ENCODE measurements at places on chromosomes 3 and 15. TPM values are rescaled to one million over a fixed set of nuclear protein-coding genes. Genes with fewer than 3 reads are reported as not detected.

DNA sequence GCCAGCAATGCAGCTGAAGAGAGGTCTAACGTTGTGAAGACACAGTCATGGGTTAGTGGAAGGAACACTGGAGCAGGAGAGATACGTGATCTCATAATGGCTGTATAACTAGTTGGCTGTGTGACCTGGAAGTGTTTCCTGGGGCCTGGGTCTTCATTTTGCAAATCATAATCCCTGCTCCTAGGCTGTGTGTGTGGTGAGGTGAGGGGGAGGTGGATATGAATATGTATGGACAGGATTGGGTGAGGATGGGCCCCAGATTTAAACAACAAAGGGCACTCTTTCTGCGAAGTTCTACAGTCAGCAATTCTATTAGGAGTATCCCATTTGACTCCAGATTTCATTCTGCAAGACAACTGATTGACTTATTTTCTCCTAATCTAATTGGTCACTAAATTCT lies 41.3 kb downstream of the ANKRD28 start:
- DNase-seq = no peak

Gene ISLR2
- polyA plus RNA-seq = 0.25 TPM

DNA sequence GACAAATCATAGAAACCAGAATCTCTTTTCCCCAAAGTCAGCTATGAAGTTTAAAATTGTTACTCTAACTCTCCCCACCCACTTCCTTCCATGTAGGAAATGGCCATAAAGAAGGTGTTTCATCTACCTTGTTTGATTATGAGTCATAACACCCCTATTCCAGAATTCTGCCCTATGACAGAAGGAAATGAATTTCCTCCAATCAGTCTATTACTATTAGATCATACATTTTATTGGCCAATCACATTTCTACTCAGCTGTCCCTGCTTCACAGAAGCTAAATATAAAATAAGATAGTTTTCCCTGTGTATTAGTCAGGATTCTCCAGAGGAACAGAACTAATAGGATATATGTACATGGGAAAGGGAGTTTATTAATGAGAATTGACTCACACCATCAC lies 102.1 kb downstream of the TGFBR2 start:
- no peak for DNase-seq

DNA sequence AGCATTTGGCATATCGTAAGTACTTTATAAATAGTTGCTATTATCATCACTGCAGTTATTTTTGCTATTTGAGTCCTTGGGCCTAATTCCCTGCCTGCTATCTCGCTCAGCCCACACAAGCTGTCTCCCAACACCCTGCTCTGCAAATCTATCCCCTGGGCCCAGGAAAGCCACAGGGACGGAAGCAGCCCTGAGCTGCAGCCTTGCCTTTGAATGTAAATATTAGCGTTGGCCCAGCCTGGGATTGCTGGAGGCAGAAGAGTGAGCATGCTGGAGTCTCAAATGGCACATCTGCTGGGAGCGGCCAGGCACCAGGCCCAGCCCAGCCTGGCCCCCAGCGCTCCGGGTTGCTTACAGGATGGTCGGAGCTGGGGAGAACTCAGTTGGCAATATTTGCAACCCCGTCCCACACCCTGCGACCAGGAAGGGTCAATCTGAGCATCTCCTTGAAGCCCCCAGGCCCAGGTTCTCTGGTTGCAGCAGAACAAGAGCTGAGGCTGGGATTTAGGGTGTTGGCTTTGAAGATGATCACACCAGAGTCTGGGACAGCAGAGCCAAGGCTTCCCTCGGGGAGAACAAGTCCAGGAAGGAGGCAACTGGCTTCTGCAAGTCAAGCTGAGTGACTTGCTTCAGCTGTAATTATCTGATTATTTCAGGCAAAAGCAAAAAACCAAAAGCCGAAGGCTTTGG lies 529.6 kb downstream of the SHQ1 start:
- DNase-seq = no peak

Gene ITIH1
- not detected for polyA plus RNA-seq

Gene WDR5B
- polyA plus RNA-seq = 5.9 TPM

DNA sequence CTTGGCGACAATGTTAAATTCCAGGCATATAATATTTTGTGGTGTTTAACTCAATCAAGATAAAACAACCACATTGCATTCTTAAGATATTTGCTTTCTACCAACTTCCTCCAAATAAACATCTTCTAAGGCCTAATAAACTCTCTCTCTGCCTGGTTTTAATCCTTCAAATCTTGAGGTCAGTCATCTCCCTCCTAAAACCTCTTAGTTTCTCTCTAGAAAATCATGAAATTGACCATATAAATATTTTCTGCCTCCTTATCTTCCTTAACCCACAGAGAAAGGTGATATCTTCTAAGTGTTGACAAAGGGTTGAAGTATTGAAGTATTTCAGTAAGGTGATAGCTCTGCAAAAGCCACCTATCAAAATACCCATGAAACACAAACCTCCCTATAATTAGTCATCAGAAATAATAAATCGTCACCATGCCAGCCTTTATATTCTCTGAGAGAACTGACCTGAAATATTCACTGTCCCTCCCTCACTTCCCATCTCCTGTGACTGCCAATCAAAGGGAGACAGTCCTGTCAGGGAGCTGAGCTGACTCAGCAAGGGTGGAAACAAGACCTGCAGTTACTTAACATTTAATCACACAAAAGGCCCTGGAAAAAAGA lies 1261.1 kb downstream of the ROBO1 start:
- DNase-seq = no peak

DNA sequence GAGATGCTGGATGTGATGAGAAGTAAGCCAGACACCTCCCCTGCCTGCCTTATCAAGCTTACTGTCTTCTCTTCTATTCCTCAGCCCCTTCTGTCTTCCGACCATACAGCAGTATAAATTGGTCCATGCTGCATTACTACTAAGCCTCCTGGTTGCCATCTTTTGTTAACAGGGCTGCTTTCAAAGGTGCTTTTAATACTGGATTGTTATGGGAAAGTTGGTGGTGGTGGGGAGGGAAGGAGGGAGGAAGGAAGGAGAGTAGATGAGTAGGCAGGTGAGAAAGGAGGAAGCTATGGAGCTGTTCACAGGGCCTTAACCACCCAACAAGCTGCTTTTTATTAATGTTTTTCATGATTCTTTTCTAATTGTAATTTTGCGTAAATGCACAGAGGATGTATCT lies 114.9 kb downstream of the SLC25A26 start:
- no peak for DNase-seq

DNA sequence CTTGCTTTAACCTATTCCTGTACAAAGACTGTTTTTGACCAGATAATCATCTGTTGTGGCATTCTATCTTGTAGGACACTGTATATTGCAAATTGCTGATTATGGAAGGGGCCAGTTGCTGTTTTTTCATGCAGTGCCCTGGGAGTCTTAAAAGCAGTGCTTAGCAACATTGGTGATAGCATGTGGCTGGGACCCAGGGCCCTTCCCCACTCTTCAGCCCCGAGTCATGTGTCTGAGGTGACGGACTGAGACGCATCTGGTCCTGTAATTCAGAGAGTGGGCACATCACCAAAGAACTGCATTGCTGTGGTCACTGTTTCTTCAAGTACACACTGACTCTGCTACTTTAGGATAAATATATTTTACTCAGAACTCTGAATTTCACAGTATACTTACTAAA lies 63.4 kb downstream of the SNRK start:
- no peak for DNase-seq

- no peak for DNase-seq
Measured at GRCh38 chr3:121722411-121722810, 27.1 kb downstream of the GOLGB1 start.

DNA sequence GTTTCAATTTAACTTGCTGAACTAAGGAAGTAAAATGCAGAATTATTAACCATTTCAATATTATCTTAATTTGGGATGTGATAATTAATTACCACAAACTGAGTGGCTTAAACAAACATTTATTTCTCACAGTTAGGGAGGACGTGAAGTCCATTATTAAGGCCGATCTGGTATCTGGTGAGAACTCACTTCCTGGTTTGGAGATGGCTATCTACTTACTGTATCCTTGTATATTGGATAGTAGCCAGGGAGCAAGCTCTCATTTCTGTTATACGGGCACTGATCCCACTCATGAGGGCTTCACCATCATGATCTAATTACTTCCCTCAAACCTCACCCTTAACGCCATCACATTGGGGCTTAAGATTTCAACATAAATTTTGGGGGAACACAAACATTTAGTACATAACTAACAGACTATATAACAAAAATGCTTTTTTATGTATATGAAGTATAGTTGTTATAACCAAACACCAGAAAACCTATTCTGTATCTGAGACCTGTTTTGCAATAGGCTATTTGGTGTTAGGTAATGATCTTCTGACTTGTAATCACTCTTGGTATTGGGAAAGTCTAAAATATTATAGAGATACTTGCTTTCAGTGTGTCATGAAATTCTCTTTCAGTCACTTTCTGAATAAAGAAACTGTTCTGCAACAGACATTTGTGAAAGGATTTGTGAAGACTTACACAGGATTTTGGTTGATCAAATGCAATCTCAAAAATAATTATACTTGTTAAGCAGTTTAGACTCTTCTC lies 4.7 kb upstream of the KPNA4 start:
- no peak for DNase-seq

All from A549 (cell line).